ENCODE measurements at places on chromosomes 2 and 18.

- DNase-seq = peak; percentile 59
Measured at GRCh38 chr18:23135550-23136325, 453 bp downstream of the CABLES1 start.

GRCh38 chr2:8799004-8799403 is 38.4 kb downstream of the KIDINS220 start:
- no peak for DNase-seq

DNA sequence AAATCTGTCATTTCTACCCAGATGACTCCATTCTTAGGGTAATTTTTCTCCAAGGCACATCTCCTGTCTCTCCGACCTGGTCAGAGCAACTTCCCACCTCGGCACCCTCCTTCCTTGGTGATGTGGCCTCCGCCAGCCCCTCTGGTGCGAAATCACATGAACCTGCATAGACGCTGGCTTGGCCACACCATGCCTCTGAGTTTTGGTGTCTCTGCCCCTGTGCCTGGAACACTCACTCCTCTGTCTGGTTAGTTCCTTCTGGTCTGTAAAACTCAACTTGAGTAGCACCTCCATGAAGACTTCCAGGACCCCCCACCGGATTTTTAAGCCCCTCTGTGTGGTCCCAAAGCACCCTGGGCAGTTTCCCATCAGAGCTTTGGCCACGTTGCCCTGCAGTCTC is 83.2 kb upstream of the OTOS start:
- DNase-seq = peak; percentile 10

GRCh38 chr2:74873012-74873665 is 39.2 kb downstream of the HK2 start:
- DNase-seq = no peak
